Activated CD8-positive, alpha-beta memory T cell treated with anti-CD3 and anti-CD28 coated beads, Interleukin-2, amount 10 ng/mL, durations not matched to agents 7 days and 5 days (primary cell): ENCODE measurements at places on chromosomes 2 and 18.

- peak; percentile 94 for DNase-seq
- H3K27me3 ChIP-seq: no peaks in the 10 kb centered on the region
- peaks cover 26% of the 10 kb centered on the region for H3K36me3 ChIP-seq
Observed at GRCh38 chr18:23231340-23232021, 96.2 kb downstream of the CABLES1 start.

DNA sequence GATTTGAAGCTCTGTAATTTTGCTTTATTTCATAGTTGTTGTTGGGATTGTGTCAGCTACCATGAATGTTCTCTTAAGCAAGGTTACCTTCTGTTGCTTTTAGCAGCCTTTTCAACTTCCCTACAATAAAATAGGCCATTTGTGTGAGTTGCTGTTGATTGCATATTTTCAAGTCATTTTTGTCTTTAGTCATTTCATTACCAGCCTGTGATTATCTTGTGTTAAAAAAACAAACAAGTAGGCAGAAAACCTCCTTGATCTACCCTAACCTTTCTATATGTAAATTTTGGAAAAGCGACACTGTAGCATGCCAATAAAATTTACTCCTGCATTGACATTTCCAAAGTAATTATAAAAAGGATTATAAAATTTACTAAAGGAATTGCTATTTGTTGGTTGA lies 19.3 kb downstream of the GREB1L start:
- H3K4me3 ChIP-seq: no peak overlapping the region
- H3K36me3 ChIP-seq: no peaks in the 10 kb centered on the region
- no peak overlapping the region for H3K27ac ChIP-seq
- H3K4me1 ChIP-seq: no peaks in the 10 kb centered on the region
- H3K27me3 ChIP-seq: peaks cover 34% of the 10 kb centered on the region

DNA sequence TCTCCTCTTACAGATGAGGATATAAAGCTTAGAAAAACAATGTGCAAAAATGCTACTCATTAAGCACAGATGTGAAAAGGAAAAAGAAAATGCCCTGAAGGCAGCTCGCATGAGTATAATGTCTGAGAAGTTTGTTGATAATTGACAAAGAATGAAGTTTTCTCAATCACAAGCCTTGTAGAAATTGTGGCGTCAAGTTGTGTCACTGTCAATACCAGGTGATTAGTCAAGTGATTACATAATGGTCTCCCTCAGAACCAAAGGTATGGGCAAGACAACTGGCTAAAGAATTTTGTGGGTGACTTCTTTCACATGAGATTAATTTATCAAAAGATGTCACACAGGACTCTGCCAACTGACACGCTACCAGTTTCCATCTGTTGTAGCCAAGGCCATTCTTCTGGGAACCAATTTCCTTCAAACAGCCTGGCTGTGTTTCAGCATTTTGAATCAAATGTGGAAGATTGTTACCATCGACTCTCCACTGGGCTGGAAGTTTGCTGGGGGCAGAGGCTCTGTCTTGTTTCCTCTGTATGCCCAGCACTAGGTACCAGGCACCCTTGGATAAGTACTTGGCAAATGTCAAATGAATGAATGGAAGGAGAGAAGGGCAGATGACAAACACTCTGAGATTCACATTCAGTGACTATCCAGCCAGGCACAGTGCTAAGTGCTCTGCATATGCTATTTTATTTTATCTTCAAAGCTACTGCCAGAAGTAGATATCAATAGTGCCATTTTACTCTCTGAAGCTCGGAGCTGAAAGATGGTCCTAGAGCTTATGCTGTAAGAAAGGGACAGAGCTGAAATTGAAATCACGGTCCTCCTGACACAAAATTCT lies 5.9 kb upstream of the FN1 start:
- H3K4me1 ChIP-seq: peaks cover 9% of the 10 kb centered on the region
- peaks cover 59% of the 10 kb centered on the region for H3K27me3 ChIP-seq
- no peak overlapping the region for H3K4me3 ChIP-seq
- no peaks in the 10 kb centered on the region for H3K36me3 ChIP-seq

GRCh38 chr2:189394525-189394924 lies 46.7 kb upstream of the WDR75 start:
- no peak overlapping the region for H3K27ac ChIP-seq
- H3K4me3 ChIP-seq: no peak overlapping the region
- no peak for DNase-seq
- no peaks in the 10 kb centered on the region for H3K4me1 ChIP-seq
- H3K27me3 ChIP-seq: no peaks in the 10 kb centered on the region
- H3K36me3 ChIP-seq: no peaks in the 10 kb centered on the region

DNA sequence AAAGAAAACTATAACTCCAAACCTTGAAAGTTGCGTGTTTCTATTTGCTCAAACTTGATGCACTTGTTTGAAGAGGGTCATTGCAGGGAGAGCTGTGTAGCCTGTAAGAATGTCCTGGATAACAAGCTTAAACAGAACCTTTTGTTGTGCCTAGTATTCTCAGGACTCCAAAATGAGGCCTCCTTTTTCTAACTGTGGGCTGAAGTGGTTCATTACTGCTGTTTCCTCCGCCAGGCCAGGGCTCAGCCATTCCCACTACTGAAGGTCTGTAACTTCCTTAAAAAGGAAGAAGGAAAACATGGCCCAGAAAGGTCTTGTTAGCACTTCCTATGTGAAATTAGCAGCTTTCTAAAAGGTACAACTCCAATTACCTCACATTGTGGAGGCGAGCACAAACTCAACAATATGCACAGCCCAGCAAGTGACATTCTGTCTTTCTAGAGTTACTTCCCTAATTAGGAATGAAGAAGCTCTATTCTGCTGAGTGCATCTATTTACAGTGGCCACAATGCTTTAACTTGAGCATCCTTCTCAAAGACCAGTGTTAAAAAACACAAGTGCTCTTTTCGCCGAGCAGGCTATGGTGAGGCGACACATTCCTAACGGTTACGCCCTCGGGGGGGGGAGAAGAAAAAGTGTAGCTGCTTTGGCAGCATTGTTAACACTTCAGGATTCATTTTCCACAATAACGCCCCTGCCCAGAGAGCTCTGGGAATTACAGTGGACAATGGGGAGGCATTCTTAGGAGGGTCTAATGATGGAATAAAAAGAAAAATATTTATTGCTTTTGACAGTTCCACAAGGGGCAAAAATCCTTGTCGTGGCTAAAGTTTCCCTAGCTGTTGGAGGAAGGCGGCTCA lies 136.9 kb upstream of the SIX3 start:
- peaks cover 4% of the 10 kb centered on the region for H3K36me3 ChIP-seq
- peaks cover 8% of the 10 kb centered on the region for H3K4me1 ChIP-seq
- H3K4me3 ChIP-seq: no peak overlapping the region
- no peak overlapping the region for H3K27ac ChIP-seq
- DNase-seq: peak; percentile 36
- peaks cover 90% of the 10 kb centered on the region for H3K27me3 ChIP-seq

- peak overlapping the region; percentile 96 for H3K27ac ChIP-seq
- peaks cover 25% of the 10 kb centered on the region for H3K4me1 ChIP-seq
- H3K36me3 ChIP-seq: no peaks in the 10 kb centered on the region
- H3K4me3 ChIP-seq: peak overlapping the region; percentile 84
- no peaks in the 10 kb centered on the region for H3K27me3 ChIP-seq
Observed at GRCh38 chr2:238290091-238290509, 1.7 kb upstream of the PER2 start.

- no peak overlapping the region for H3K27ac ChIP-seq
- H3K27me3 ChIP-seq: no peaks in the 10 kb centered on the region
- DNase-seq: no peak
- no peaks in the 10 kb centered on the region for H3K4me1 ChIP-seq
- no peaks in the 10 kb centered on the region for H3K36me3 ChIP-seq
Observed at GRCh38 chr2:36403675-36404230, 48.2 kb downstream of the CRIM1 start.

DNA sequence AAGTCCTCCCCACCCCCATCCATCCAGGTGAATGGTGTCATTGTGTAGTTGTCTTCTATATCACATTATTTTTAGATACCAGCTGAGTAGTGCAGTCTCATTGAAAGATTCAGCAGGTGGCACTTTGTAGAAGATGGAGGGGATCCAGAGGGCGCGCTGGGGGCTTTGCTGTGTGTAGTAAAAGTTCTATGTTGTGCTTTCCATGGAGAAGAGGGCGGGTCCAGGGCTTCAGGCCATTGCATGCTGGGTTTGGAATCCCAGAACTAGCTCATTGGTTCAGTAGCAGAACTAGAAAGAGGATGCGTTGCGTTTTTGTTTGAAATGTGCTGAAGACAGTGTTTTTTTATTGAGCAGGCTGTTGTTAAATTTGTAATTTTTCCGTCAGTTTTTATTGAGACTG lies 120.0 kb downstream of the MAP4K4 start:
- no peaks in the 10 kb centered on the region for H3K27me3 ChIP-seq
- H3K36me3 ChIP-seq: peaks cover 2% of the 10 kb centered on the region
- H3K27ac ChIP-seq: no peak overlapping the region
- H3K4me1 ChIP-seq: peaks cover 26% of the 10 kb centered on the region

- H3K4me3 ChIP-seq: no peak overlapping the region
- DNase-seq: no peak
- H3K27ac ChIP-seq: no peak overlapping the region
- no peaks in the 10 kb centered on the region for H3K36me3 ChIP-seq
Observed at GRCh38 chr2:26905341-26906198, 57.6 kb downstream of the DPYSL5 start.

DNA sequence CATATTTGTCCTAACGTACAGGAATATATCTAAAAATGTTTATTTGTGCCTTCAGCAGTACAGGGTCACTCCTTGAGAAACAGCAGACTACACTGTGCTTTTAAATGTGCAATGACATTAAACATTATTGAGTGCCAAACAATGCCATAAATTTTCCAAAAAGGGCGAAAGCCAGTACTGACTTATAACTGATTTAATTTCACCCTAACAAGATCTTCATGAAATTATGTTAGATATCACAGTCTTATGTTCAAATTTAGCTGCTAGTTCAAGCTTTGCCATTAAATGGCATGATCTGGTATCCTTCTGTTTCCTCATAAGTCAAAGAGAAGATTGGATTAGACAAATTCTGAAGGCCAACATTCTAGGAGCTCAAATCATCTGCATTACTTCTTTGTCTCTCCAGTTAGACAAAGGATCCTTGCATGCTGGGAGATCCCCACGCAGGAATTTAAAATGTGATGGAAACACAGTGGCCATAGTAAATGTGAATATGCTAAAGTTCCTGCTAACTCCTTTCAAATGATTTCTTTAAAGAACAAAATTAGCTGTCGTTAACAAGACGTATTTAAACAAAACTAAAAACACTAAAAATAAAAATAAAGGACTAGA lies 129.3 kb upstream of the STON1 start:
- DNase-seq: no peak
- H3K36me3 ChIP-seq: peaks cover 2% of the 10 kb centered on the region
- no peak overlapping the region for H3K27ac ChIP-seq
- H3K4me1 ChIP-seq: peaks cover 4% of the 10 kb centered on the region
- no peak overlapping the region for H3K4me3 ChIP-seq

GRCh38 chr2:173291412-173291811 lies 63.3 kb upstream of the CDCA7 start:
- H3K4me1 ChIP-seq: peaks cover 10% of the 10 kb centered on the region
- DNase-seq: no peak
- H3K36me3 ChIP-seq: no peaks in the 10 kb centered on the region
- no peak overlapping the region for H3K4me3 ChIP-seq

- peaks cover 4% of the 10 kb centered on the region for H3K4me1 ChIP-seq
- DNase-seq: no peak
Observed at GRCh38 chr2:42949125-42949524, 156.7 kb upstream of the HAAO start.

DNA sequence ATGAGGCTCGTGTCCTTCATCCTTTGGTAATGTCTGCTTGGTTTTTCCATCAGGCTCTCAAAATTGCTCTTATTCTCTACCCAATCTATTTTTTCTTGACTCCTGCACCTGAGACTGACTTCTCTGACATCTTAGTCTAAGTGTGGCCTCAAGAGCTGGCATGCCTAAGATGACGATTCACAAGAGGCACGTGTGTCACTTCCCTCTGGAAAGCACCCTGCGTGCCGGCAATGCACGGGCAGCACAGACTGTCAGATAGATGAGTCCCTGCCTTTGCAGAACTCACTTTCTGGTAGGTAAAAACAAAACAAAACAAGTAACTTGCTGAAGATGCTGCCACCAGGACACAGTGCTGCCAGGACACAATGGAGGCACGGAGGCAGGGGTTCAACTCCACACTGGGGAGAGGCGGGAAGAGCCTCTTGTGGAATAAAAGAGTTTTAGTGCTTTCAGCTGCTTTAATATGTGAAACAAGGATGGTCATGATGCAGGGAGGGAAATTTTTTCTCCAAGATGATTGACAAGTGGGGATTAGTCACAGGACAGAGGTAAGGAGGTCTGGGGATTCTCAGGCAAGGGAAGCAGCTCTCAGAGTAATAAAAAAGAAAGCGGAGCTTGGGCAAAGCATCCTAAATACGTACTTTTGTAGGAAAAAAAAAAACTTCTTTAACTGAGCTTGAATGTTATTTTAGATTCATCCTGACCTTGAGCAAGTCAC lies 27.3 kb downstream of the CYB5A start:
- no peaks in the 10 kb centered on the region for H3K27me3 ChIP-seq
- H3K27ac ChIP-seq: no peak overlapping the region
- H3K4me3 ChIP-seq: no peak overlapping the region
- no peak for DNase-seq
- H3K4me1 ChIP-seq: no peaks in the 10 kb centered on the region

- H3K36me3 ChIP-seq: no peaks in the 10 kb centered on the region
- no peaks in the 10 kb centered on the region for H3K4me1 ChIP-seq
Observed at GRCh38 chr18:49980896-49981295, 167.6 kb upstream of the ACAA2 start.

DNA sequence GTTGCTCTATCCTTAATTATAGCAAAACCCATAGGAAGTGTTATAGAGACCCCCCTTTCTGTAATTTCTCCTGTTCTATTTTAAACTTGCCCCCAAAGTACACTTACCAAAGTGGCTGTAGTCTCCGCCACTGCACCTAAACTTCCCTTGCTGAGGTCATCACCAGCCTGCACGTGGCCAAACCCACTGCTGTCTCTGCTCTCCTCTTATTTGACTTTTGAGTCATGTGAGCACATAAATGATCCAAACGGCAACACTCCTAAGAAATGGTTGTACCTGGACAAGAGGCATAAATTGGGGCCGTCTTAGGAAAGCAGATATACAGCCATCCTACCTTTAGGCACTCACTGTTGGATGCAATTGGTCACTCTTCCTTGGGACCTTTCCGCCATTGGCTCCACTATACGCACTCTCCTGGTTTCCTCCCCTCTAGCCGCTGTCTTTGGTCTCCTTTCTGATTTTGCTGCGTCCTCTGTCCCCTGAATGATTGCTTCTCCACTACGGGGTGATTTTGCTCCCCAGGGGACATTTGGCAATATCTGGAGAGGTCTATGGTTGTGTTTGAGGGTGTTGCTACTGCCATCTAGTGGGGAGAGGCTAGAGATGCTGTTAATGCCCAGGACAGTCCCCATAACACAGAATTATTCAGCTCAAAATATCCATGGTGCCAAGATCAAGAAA lies 19.2 kb upstream of the IL36G start:
- peaks cover 12% of the 10 kb centered on the region for H3K27me3 ChIP-seq
- DNase-seq: peak; percentile 58
- no peak overlapping the region for H3K27ac ChIP-seq
- no peaks in the 10 kb centered on the region for H3K4me1 ChIP-seq
- no peak overlapping the region for H3K4me3 ChIP-seq

- no peaks in the 10 kb centered on the region for H3K4me1 ChIP-seq
- H3K27me3 ChIP-seq: peaks cover 4% of the 10 kb centered on the region
- no peak overlapping the region for H3K27ac ChIP-seq
Observed at GRCh38 chr18:78621141-78621755, 358.4 kb upstream of the SALL3 start.
